ENCODE measurements at places on chromosomes 2 and 18. TPM values are rescaled to one million over a fixed set of nuclear protein-coding genes. Genes with fewer than 3 reads are reported as not detected.
A peak's percentile ranks its signal among the peaks of the same experiment; 100 is the strongest.

MAPK4 gene
- not detected for total RNA-seq

DNA sequence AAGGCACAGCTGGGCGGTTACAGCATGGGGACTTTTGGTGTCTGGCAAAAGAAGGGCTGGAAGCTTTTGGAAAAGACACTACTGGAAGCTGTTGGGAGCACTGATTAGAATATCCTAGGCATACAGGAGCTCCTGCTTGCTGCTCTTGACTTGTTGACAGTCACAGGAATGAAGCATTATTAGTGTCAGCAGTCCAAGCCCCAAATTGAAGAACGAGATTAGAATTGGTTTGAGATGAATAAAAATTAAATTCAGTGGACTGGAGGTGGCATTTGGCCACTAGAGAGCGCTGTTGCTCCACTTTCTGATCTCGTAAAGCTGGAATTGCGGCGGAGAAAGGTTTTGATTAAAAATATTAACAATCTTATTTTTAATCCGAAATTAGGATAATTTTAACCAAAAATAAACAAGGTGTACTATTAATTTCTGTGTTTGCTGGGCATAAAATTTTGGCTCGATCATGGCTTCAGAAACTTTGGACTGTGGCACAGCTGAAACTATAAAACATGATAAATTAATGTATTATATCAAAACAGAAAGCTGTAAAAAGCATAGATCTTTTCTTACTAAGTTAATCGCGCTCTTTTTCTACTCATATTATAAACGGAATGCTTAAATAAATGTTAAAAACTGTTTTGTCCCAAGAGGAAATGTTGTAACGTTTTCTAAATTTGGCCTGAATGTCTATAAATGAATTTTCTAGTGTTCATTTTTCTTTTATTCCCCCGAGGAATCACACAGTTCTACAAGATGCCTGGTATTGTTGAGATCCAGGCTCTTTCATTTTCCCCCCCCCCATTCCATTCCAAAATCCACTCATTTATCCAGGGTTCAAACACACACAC lies 2.4 kb upstream of the HOXD8 start:
- H3K4me3 ChIP-seq, result no peak overlapping the region
- peak; percentile 81 for DNase-seq
- H3K36me3 ChIP-seq, result no peaks in the 10 kb centered on the region
- H3K4me1 ChIP-seq, result peaks cover 26% of the 10 kb centered on the region
- no peak overlapping the region for H3K27ac ChIP-seq
- peaks cover 71% of the 10 kb centered on the region for H3K27me3 ChIP-seq

DNA sequence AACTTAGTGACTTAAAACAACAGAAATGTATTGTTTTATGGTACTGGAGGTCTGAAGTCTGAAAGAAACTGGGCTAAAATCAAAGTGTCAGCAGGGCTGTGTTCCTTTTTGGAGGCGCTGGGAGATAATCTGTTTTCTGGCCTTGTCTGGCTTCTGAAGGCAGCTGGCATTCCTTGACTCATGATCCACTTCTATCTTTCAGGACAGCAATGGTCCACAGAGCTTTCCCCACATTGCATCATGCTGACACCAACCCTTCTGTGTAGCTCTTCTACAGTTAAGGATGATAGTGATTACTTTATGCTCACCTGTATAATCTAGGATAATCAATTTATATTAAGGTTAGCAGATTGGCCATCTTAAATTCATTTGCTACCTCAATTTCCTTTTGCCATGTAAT lies 392.1 kb downstream of the TDRD15 start:
- H3K27me3 ChIP-seq, result no peaks in the 10 kb centered on the region
- H3K36me3 ChIP-seq, result no peaks in the 10 kb centered on the region
- DNase-seq, result no peak
- no peak overlapping the region for H3K27ac ChIP-seq
- no peaks in the 10 kb centered on the region for H3K4me1 ChIP-seq
- no peak overlapping the region for H3K4me3 ChIP-seq

DNA sequence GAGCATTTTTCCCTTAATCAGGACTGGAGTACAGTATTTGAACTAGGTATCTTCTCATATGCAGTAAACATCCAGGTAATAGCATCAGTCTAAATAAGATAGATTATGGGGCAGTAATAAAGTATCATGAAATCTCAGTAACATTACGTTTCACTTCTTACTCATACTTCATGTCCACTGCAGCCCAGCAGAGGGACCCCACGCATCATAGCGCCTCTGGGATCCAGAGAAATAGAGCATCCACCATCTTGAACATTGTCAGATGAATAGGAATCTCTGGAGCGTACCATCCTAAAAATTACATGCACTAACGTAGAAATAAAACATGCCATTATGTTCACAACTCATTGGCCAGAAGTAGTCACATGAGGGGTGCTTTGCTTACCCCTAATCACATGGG lies 499.0 kb downstream of the CPS1 start:
- DNase-seq, result no peak
- H3K36me3 ChIP-seq, result no peaks in the 10 kb centered on the region
- no peak overlapping the region for H3K27ac ChIP-seq
- no peaks in the 10 kb centered on the region for H3K27me3 ChIP-seq
- no peaks in the 10 kb centered on the region for H3K4me1 ChIP-seq
- H3K4me3 ChIP-seq, result no peak overlapping the region

MALT1 gene
- total RNA-seq, result 57.8 TPM

- H3K4me1 ChIP-seq, result peaks cover 11% of the 10 kb centered on the region
- no peak for DNase-seq
- H3K27me3 ChIP-seq, result no peaks in the 10 kb centered on the region
- H3K27ac ChIP-seq, result no peak overlapping the region
These were observed 93.4 kb downstream of the SMC6 start for GRCh38 chr2:17660219-17660618.

DNA sequence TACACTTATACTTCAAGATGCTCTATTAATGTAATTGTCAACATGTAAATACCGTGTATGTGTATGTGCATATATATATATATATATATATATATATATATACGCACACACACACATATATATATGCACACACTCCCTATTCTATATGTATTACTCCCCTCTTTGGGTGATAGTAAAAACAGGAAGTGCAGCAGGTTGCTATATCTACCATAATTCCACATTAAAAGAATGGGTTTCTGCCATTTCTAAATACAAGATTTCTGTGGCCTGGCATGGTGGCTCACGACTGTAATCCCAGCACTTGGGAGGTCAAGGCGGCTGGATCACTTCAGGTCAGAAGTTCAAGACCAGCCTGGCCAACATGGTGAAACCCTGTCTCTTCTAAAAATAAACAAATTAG lies 77.0 kb downstream of the OTX1 start:
- peaks cover 3% of the 10 kb centered on the region for H3K36me3 ChIP-seq
- DNase-seq, result no peak
- no peaks in the 10 kb centered on the region for H3K27me3 ChIP-seq
- no peaks in the 10 kb centered on the region for H3K4me1 ChIP-seq
- no peak overlapping the region for H3K4me3 ChIP-seq

- H3K4me1 ChIP-seq, result peaks cover 39% of the 10 kb centered on the region
- DNase-seq, result peak; percentile 70
- no peak overlapping the region for H3K4me3 ChIP-seq
- H3K27me3 ChIP-seq, result no peaks in the 10 kb centered on the region
- H3K36me3 ChIP-seq, result peaks cover 28% of the 10 kb centered on the region
These were observed 35.7 kb downstream of the ODC1 start for GRCh38 chr2:10412380-10412779.

GRCh38 chr18:54162431-54162830 lies 62.0 kb downstream of the MBD2 start:
- DNase-seq, result no peak
- peaks cover 60% of the 10 kb centered on the region for H3K36me3 ChIP-seq
- H3K4me3 ChIP-seq, result no peak overlapping the region
- no peak overlapping the region for H3K27ac ChIP-seq
- H3K4me1 ChIP-seq, result peaks cover 9% of the 10 kb centered on the region

DNA sequence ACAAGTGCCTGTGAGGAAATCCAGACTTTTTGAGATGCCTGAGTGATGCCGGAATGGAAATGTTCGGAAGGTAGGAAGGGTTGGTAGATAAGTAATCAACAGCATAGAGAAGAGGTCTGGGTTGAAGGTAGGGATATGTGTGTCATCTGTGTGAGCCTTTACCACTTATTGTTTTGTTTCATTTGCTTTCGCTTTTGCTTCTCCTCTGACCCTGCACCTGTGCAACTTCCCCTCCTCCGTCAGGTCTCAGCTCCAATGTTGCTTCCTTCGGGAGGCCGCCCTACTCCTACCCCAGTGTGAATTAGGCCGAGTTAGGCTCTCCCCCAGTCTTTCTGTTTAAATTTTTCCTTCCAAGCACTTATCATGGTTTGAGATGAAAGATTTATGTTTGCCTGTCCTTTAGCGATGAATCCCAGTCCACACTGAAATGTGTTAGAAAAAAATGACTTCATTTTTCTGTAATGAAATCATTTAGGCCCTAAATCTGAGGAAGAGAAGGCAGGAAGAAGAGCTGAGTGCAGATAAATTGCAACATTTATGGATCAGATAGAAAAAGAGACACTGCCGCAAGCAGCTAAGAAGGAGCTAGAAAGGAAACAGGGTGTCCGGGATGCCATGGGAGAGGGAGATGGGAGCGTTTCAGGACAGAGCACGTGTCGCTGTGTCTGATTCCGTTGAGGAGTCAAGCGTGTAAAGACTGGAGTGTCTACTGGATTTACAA lies 139.6 kb upstream of the PELI1 start:
- H3K27ac ChIP-seq, result no peak overlapping the region
- H3K27me3 ChIP-seq, result no peaks in the 10 kb centered on the region
- H3K4me1 ChIP-seq, result no peaks in the 10 kb centered on the region
- no peaks in the 10 kb centered on the region for H3K36me3 ChIP-seq

DNA sequence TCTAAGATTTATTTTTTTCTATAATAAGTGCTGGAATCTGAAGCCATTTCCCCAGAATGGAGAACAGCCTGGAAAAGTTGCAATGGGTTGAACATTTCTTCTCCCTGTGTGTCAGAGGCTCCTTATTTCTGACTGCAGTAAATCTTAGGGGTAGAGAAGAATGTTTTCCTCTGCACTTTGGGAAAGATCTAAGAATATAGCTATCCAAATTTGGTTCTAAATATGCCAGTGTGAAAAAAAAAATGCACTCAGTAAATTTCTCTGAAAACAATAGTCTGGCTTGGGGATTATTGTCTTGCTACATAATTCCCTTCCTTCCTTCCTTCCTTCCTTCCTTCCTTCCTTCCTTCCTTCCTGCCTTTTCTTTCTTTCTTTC lies 19.7 kb upstream of the CYRIA start:
- peaks cover 4% of the 10 kb centered on the region for H3K27me3 ChIP-seq
- no peaks in the 10 kb centered on the region for H3K4me1 ChIP-seq
- H3K4me3 ChIP-seq, result no peak overlapping the region
- no peaks in the 10 kb centered on the region for H3K36me3 ChIP-seq
- DNase-seq, result no peak

DNA sequence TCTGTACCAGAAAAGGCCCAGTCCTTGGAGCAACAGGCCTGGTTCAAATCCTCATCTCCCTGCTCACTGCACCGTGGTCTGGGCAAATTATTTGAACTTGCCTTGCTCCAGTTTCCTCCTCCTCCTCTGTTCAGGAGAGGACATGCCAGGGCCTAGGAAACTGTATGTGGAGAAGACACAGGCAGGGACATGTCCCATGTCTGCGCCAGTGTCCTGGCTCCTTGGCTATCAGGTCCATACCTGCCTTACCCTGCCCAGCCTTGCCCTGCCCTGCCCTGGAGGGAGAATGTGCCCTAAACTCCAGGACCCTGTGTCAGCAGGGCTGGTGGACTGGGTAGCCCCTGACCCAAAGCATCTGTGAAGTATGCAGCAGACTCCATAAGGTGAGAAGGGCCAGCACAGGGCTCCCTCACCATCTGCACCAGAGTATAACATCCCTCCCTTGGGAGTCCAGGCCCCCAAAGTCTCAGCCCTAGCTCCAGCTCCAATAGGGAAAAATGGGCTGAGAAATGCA lies 165.3 kb downstream of the GALNT1 start:
- H3K4me3 ChIP-seq, result no peak overlapping the region
- no peak for DNase-seq
- peaks cover 5% of the 10 kb centered on the region for H3K27me3 ChIP-seq
- no peaks in the 10 kb centered on the region for H3K4me1 ChIP-seq
- no peak overlapping the region for H3K27ac ChIP-seq
- no peaks in the 10 kb centered on the region for H3K36me3 ChIP-seq

COPS8 gene
- total RNA-seq, result 54.2 TPM

DNA sequence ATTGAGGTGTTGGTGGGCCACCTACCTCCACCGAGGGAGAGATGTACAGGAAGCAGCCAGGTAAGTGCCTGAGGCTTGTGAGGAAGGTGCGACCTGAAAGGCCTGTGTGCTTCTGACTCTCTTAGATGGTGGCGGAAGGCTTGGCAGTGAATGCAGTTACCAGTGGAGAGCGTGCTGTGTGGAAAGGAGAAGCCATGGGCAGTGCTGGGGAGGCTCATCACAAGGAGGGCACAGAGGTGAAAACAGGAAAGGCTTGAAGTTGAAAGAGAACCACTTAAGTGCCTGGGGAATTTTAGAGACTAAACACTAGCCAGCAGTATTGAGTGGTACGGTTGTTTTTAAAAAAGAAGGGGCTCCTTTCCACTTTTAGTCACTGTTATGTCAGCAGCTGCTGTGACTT lies 130.9 kb downstream of the ZNF407 start:
- H3K36me3 ChIP-seq, result peaks cover 8% of the 10 kb centered on the region
- peaks cover 2% of the 10 kb centered on the region for H3K4me1 ChIP-seq
- no peak overlapping the region for H3K4me3 ChIP-seq
- no peak overlapping the region for H3K27ac ChIP-seq

DNA sequence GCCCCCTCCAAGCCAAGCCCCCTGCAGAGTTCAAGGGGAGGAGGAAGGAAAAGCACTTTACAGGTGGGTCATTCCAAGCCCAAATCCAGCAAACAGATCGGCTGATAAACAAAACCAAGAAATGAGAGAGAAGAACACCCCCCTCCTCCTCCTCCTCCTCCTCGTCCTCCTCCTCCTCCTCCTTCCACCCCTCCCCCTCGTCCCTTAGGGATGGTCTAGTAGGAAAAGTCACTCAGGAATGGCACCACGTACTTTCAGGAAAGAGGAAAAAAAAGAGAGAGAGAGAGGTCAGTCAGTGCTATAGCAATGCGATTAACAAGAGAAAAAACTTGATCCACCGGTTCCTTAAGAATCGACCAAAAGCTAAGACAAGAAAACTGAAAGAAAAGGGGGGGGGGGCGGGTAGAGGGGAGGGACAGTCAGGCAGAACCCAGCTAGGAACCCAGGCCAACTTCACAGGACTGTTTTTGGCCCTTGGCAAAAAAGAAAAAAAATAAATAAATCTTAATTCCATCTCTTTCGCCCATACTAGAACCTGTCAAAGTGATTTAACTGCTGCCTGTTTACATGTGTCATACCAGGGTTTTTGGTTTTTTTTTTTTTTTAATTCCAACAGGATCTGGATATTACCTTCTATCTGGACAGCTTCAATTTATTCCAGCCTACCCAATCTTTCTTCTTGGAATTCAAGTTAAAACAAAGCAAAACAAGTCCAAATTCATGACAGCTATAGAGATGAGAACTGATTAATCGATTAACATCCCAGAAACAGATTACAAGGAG lies 906 bp downstream of the IKZF2 start:
- peak overlapping the region; percentile 83 for H3K4me3 ChIP-seq
- H3K27ac ChIP-seq, result peak overlapping the region; percentile 88
- no peak for DNase-seq
- peaks cover 12% of the 10 kb centered on the region for H3K36me3 ChIP-seq
- H3K4me1 ChIP-seq, result peaks cover 33% of the 10 kb centered on the region
- H3K27me3 ChIP-seq, result peaks cover 12% of the 10 kb centered on the region

MYO7B gene
- 0.65 TPM for total RNA-seq

Measured in activated CD8-positive, alpha-beta T cell treated with anti-CD3 and anti-CD28 coated beads for 36 hours (primary cell).